ENCODE measurements at places on chromosomes 4 and X.

GRCh38 chrX:9526965-9527364 is 62.1 kb downstream of the TBL1X start:
- no peak for DNase-seq

- DNase-seq = no peak
Measured at GRCh38 chr4:185411849-185412248, 13.9 kb downstream of the UFSP2 start.

DNA sequence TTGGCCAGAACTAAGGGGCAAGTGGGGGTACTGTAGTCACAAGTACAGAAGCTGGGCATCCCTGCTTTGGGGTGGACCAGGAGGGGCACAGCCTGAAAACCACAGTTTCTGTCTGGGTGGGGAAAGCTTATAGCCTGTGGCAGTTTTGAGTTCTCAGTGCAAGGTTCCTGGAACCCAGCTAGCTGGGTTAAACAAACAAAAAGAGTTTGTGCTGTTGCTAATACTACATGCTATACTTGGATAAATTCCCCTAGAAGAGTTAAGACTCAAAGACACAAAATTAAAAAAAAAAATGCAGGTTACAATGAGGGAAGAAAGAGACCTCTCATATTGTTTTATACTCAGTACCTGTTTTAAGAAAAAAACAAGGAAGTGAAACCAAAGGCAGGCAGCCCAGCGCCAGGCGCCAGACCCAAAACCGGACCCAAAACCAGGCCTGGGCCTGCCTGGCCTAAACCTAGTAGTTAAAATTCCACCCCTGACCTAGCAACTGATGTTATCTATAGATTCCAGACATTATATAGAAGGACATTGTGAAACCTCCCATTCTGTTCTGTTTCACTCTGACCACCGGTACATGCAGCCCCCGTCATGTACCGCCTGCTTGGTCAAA is 50.8 kb downstream of the SLC2A9 start:
- no peak for DNase-seq

GRCh38 chrX:10526451-10526850 is 93.9 kb downstream of the MID1 start:
- no peak for DNase-seq

DNA sequence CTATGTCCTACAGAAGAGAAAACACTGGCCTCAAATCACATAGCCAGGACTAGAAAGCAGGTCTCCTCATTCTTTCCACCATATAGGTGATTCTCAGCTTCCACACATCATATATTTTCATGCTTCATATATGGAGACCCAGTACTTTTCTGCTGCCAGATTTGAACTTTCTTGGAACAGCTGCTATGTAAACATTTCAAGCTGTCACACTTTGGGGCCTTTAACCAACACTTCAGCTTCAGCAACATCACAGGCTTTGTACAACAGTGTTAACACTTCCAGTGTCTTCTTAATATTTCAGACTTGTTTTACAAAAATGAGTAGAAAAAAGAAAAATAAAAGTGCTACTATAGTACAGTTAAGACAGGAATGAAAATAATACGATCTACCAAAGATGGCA is 12.6 kb downstream of the SH3RF1 start:
- no peak for DNase-seq

DNA sequence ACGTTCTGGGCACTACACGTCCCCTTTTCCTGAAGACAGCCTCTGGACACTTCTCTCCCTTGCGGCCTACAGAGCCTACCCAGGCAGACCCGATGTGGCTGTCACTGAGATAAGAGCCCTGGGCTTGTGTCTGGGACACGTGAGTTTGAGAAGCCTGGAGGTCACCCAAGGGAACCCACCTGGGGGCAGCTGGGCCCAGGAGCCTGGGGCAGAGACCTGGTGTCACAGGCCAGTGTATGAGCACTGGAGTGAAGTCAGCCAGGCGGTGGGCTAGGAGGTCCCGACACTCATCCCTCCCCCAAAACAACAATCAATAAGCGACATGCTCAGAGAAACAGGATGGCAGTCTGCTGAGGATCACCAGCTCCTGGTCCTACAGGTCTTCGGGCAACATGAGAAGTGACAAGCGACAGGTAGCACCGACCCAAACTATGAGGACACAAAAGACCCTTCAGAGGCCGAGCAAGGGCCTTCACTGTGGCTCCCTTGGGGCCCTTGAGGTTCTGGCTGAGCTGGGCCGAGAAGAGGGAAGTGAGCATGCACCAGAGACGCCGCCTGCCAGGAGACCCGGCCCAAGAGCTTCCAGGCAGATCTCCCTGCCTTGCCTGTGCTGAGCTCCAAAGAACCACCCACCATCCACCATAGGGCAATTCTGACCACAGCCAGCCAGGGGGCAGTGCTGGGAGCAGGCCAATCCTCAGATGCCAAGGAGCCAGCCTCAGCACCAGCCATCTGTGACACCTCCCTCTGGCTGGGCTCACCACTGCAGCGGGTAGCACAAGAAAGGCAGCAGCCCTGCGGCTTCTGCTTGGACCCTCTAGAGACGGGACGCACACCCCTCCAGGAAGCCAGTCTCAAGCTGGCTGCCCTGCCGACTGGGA is 11.0 kb upstream of the DUSP9 start:
- no peak for DNase-seq

DNA sequence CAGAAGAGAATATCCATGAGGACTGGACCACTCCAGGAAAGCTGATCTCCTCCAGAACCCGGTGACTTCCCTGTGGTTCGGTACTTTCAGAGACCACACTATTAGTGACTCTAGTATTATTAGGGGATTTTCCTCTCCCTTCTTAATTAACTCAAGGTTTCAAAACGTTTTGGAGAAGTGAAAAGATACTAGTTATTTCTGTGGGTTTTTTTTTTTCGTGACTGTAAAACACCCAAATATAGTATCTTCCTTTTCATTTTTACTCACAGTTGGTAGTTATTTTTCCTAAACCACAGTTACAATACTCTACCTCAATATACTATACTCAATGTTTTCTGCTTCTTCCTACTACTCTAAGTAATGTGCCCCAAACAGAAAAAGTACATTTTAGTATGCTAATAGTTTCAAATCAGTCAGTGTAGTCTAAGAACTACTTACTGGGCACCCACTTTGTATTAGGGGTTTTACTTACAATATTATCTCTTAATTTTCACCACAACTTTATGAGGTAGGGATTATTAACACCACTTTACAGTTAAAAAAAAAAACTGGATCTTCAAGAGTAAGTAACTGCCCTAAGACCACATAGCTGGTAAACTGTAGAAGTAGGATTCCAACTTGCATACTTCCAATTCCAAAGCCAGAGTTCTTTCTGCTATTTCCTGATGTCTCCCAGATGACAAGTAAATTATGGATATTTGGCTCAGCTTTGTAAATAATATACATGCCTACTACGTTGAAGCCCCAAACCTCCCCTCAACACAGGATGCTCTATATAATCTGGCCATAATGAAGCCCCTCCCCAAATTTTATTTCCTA is 45.0 kb downstream of the SLC9A7 start:
- DNase-seq = no peak

DNA sequence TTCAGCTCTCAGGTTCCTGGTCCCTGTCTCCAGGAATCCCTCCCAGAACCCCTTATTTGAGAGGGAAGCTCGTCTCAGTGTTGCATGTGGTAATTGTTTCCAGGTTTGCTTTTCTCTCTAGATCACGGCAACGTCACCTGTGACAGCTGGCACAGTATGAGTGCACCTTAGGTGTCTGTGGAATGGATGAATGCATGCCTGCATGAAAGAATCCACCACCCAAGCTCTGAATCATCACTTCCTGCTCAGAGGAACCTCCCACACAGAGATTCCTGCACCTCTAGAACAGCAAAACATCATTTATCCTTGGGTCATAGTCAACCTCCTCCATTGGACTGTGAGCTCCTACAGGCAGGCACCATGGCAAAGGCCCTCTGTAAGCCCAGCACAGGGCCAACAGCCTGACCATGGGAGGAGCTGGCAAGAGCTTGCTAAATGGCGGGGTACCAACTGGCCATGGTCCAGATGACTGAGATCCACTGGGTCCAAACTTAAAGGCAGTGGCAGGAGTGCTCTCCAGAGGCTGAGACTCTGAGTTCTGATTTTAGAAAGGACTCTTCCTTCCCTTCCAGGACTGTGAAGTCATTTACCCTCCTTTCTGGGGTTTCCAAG is 116.2 kb downstream of the SLC2A9 start:
- DNase-seq = no peak

GRCh38 chrX:44178274-44179053 is 165.0 kb downstream of the EFHC2 start:
- no peak for DNase-seq

DNA sequence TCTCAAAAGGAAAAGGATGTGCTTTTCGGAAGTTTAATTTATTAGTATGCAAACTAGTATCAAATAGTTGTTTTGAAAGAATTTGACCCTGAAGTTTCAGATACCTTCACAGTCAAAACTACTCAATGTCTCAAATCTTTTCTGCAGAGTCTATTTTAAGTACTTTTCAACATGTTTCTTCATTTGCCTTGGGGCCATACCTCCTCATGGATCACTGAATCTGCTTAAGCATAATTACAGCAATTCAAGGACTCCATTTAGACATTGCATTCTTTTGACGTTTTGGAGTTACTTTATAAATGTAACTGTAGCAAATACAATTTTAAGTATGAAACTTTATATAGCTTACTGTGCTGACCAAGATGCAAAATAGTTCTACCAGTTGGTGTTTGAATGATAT is 25.5 kb downstream of the PALLD start:
- DNase-seq = peak; percentile 7

GRCh38 chr4:112290341-112290740 is 4.6 kb upstream of the TIFA start:
- DNase-seq = no peak

DNA sequence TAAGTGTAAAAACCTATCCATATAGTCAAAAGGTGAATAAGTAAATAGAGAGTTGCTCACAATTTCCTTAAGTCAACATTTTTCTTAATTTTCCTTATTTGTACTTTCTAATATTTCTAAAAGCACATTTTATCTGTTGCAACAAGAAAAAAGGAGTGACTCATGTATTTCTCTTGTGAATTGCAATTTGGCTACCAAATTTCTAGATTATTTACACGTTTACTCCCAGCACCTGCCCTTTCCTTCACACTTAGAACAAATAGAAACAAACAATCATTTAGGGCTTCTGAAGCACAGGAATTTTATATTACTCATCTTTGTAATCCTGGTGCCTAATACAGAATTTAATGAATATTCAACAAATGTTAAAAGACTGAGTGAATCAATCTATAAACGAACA is 22.2 kb downstream of the BTC start:
- no peak for DNase-seq

- no peak for DNase-seq
Measured at GRCh38 chr4:44160776-44161367, 287.7 kb downstream of the KCTD8 start.

- no peak for DNase-seq
Measured at GRCh38 chrX:106702636-106703035, 23.9 kb upstream of the RNF128 start.

DNA sequence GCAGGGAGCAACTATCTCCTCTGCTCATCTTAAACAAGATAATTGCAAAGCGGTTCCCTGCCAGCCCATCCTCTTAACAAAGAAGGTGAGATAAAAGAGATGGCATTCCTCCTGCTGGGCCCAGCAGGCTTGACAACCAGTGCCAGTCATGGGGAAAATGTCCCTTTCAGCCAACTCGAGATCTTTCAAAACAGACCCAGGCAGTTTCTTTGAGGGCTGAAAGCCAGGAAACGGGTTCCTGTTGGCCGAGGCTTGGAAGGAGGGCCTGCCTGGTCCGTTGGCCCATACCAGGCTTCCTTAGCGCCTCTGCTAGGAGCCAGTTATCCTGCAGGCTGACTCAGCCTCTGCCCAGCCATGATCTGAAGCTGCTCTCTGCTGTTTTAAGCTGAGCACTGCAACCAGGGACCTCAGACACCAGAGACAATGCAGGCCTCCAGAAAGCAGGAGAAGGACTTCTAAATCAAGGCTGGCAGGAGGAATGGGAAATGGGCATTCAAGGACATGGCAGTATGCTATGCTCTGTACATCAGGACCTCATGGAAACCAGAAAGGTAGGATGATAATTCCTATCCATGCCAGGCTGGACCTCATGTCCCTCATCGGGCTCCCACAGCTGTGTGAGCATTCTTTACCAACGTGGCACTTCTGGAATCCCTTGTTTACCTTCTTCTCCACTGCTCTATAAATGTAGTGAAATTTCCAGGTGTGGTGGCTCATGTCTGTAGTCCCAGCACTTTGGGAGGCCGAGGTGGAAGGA is 42.4 kb upstream of the SLC2A9 start:
- DNase-seq = peak; percentile 23

- DNase-seq = no peak
Measured at GRCh38 chr4:154490234-154490582, 1.4 kb downstream of the DCHS2 start.

DNA sequence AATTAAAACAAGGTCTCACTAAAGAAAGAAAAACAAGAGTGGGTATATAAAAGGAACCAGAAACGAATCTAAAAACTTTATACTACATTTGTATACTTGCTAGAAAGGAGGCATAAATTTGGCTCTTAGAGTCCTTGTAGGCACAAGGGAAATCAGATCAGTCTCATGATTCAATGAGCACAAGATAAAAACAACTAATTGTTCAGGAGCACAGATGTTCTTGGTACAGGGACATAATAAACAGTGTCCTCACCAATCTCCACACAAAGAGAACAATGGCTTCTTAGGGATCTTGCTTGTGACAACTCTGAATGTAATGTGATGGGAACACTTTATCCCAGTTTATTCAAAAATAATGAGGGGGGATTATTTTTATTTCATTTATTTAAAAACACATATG is 28.3 kb downstream of the TMEM144 start:
- DNase-seq = no peak

DNA sequence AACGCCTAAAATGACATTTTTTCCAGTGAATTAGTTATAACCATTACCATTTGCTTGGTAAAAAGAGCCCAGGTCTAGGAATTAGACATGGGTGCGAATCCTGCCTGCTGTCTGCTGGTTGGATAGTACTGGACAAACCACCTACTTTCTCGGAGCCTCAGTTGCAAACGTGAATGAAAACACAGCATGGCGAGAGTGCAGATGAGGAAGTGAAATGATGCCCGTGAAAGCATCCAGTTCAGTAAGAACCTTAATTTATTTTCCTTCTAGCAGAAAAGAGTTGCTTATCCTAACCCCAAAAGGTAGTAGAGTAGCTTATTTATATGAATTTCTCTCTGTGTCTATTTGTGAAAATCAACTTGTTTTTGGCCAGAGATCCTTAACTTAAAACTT is 171.4 kb upstream of the GALNT7 start:
- no peak for DNase-seq

- no peak for DNase-seq
Measured at GRCh38 chrX:20205927-20206708, 60.6 kb downstream of the RPS6KA3 start.

DNA sequence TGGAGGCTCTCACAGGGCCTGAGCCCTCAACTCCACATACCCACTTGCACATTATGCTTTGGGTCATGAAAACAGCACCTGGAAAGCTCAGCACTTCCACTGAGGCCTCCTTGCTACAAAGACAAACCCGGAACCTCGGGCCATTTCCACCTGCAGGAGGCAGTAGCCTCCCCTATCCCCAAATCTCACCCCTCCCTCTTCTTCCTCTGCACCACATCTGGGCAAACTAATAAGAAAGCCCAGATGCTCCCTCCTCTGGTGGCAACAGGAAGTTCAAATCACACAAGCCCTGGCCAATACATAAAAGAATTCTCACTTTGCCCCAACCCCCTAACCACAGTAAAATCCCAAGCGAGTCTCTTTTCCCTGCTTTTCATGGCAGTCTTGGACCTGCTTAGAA is 136.4 kb downstream of the MAPK10 start:
- no peak for DNase-seq

GRCh38 chr4:177127658-177128057 is 182.0 kb upstream of the NEIL3 start:
- no peak for DNase-seq
